Fibroblast of the aortic adventitia (primary cell): ENCODE measurements at places on chromosomes 6 and 20. TPM values are rescaled to one million over a fixed set of nuclear protein-coding genes. Genes with fewer than 3 reads are reported as not detected.

The FOXP4 gene
- 0.41 and 2.9 TPM in 2 replicates for total RNA-seq

GRCh38 chr20:63911176-63911575, 16.2 kb downstream of the DNAJC5 start:
- peak; percentile 53 for DNase-seq

The PTPRK gene
- 27.1 and 70.2 TPM in 2 replicates for total RNA-seq

The SYNDIG1 gene
- 0.25 and 1.6 TPM in 2 replicates for total RNA-seq

DNA sequence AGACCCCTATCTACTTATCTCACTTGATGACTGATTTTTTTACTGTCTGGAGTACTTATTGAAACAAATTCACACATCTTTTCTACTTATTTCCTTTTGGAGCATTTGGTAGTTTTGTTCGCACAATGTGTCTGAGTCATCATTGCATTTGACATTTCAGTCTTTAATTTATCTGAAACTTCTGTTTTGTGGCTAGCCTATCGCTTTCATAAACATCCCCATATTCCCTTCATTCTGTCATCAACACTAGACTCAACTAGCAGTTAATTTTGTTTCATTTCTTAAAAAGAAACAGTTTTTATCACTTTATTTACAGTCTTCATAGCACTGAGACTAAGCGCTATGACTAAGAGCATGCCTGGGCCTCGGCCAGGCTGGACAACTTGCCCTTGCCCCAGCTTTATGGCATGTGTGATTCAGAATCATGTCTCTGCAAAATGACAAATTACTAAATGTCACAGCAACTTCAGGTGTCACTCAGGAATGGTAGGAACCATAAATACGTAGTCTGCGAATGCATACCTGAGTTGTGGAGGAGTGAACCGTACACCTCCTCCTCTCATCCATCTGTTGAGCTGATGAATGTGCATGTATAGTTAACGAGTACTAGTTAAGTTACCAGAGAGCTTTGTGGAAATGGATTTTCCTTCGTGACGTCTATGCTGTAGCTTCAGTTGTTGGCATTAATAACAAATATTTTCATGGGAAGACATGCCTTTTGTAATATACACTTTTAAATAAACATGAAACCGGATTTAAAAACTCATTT, 16.2 kb downstream of the L3MBTL3 start:
- peak; percentile 42 for DNase-seq

The DEF6 gene
- 0.18 and 1.1 TPM in 2 replicates for total RNA-seq
